ENCODE measurements at places on chromosomes 5 and 9. TPM values are rescaled to one million over a fixed set of nuclear protein-coding genes. Genes with fewer than 3 reads are reported as not detected.

CARD9 gene
- 0.71 TPM for total RNA-seq

GRCh38 chr5:123181394-123181801 is 92.4 kb downstream of the PRDM6 start:
- no peak for DNase-seq

GRCh38 chr5:31537851-31538250 is 5.8 kb downstream of the C5orf22 start:
- DNase-seq, result no peak

DNA sequence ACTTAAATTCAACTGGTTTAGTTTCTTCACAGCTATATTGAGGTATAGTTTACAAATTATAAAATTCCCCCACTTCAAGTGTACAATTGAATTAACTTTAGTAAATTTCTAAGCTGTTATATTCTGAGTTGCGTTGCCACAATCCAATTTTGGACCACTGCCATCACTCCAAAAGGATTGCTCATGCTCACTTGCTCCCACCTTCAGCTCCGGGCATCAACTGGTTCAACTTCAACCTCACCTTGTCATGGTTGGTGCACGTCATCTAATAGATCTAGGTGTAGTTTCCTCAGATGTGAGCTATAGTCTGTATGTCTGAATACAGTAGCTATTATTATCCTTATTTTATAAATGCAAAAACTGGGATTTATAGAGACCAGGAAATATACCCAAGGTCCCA is 942.5 kb upstream of the WWC1 start:
- no peak for DNase-seq
